Amniotic stem cell (primary cell): ENCODE measurements at places on chromosomes 6 and 20.
A peak's percentile ranks its signal among the peaks of the same experiment; 100 is the strongest.

DNA sequence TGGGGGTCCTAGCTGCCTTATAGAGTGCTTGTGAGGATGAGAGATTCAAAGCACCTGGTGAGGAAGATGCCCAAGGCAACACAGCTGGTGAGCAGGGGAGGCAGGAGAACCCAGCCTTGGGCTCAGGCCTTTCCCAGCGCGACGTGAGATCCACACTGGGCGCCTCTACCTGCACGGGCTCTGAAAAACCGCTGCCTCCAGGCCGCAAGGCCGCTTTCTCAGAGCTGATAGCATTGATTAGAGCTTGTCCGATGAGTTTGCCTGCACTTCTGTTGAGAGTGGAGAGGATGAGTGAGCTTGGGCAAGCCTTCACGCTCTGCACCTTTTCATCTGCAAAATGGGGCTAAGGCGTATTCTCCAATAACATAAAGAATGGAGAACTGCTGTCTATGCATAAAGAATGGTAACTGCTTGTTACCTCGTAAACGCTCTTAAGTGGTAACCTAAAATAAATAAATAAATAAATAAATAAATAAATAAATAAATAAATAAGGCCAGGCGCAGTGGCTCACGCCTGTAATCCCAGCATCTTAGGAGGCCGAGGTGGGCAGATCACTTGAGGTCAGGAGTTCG is 916 bp downstream of the PABPC1L start:
- no peak for DNase-seq

GRCh38 chr6:84536885-84537638 is 227.3 kb downstream of the TBX18 start:
- no peak for DNase-seq

- DNase-seq = no peak
Observed at GRCh38 chr6:42012501-42013133, 37.7 kb upstream of the TAF8 start.

- DNase-seq = no peak
Observed at GRCh38 chr6:32815115-32815514, 1.7 kb downstream of the HLA-DOB start.

- no peak for DNase-seq
Observed at GRCh38 chr6:55379895-55380294, 52.6 kb downstream of the GFRAL start.

DNA sequence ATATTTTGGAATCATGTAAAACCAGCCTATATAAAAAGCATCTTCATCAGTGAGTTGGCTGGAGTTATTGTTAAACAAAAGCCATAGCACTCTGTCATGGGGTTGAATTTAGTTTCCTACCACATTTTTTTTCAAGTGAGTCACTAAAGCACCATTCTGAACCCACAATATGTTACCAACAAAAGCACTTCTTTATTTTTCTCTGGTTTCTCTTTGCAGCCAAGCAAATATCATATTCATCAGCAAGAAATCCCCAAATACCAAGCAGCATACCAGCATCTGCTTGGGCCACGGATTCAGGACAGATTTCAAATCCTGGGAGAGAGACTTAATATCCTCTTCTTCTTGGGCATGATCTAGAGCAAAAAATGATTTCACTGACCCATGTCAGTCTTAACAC is 441.4 kb downstream of the BCKDHB start:
- DNase-seq = peak; percentile 60

GRCh38 chr20:58424218-58424969 is 35.4 kb downstream of the VAPB start:
- DNase-seq = no peak

GRCh38 chr6:20542927-20543602 is 8.8 kb downstream of the CDKAL1 start:
- DNase-seq = no peak

GRCh38 chr6:152127432-152128165 is 320.1 kb downstream of the ESR1 start:
- no peak for DNase-seq

- no peak for DNase-seq
Observed at GRCh38 chr6:135996668-135997067, 145.2 kb downstream of the PDE7B start.

GRCh38 chr20:54545676-54546358 is 70.4 kb downstream of the DOK5 start:
- no peak for DNase-seq

GRCh38 chr6:71460933-71461332 is 172.3 kb downstream of the OGFRL1 start:
- no peak for DNase-seq

- DNase-seq = no peak
Observed at GRCh38 chr6:38968702-38969149, 79.9 kb upstream of the GLP1R start.

- no peak for DNase-seq
Observed at GRCh38 chr20:50099565-50099991, 13.4 kb downstream of the UBE2V1 start.

DNA sequence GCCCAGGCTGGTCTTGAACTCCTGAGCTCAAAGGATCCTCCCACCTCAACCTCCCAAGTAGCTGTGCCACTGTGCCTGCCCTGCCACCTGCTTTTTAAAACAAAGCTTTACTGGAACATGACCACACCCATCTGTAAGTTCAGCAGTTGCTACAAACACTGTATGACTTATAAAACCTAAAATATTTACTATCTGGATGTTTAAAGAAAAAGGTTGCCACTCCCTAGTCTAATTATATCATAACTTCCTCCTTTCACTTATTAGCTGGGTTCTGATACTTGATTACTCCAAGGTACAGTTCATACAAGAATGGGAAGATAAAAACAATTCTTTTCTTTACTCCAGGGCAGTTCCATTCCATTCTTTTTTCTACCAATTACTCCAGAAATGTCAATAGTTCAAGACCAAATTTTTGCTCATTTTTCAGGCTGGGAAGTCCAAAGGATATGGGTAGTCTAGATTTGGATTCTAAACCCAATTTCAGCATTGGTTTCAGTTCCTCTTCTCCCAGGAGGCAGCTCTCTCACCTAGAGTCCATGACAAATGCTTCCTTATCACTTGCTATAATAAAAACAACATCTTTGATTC is 63.1 kb downstream of the SEC63 start:
- no peak for DNase-seq

GRCh38 chr6:140758169-140758877 is 1374.4 kb upstream of the GJE1 start:
- no peak for DNase-seq

DNA sequence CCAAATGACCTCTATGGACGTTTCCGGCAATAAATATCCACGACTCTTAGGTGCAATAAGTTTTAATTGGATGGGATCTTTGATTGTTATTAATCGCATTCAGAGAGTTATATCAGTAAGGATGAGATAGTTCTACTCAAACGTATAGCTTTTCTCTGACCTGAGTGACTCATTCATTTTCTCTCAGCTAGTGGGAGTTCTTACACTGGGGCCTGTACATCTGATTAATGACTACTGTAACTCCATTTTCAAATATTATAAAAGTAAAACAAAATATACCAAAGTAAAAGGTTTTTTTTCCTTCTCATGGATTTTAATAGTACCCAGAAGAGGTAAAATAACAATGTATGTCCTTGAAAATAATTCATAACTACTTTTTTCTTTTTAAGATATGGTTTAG is 41.1 kb upstream of the SAMD5 start:
- no peak for DNase-seq

- DNase-seq = no peak
Observed at GRCh38 chr20:36847009-36847709, 28.8 kb upstream of the TLDC2 start.

GRCh38 chr20:50560867-50561266 is 50.7 kb downstream of the PTPN1 start:
- DNase-seq = no peak

DNA sequence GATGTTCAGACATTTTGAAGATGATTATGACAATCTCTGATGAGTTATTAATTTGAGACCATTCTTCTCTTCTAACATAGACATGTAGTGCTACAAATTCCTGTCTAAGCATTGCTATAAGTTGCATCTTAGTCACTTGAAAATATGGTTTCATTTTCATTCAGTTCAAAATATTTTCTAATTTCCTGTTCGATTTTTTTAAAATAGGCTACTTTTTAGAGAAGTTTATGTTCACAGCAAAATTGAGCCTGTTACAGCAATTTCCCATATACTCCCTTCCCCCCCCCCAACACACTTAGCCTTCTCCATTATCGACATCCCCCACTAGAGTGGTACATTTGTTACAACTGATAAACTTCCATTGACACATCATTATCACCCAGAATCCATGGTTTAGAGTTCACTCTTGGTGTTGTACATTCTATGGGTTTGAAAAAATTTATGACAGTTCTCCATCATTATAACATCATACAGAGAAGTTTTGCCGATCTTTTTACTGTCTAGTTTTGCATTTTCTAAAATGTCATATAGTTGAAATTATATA is 31.2 kb downstream of the PLAGL1 start:
- DNase-seq = no peak
